ENCODE measurements at places on chromosomes 3 and 15.

DNA sequence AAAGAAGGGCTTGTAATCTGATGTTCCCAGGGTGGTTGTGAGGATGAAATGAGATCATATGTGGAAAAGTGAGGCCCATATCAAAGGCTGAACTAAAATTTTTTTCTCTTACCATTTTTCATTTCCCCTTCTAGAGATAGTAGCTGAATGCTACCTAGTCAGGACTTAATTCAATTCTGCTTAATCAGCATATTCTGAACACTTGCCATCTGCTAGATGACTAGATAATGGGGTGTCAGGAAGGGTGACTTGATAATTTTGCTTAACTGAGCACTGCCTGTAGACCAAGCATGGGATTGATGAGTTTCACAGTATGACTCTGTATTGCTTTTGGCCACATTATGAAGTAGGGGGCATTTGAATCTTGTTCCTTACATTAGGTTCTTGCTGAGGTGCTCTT lies 136.2 kb downstream of the CHST2 start:
- no peak for DNase-seq

DNA sequence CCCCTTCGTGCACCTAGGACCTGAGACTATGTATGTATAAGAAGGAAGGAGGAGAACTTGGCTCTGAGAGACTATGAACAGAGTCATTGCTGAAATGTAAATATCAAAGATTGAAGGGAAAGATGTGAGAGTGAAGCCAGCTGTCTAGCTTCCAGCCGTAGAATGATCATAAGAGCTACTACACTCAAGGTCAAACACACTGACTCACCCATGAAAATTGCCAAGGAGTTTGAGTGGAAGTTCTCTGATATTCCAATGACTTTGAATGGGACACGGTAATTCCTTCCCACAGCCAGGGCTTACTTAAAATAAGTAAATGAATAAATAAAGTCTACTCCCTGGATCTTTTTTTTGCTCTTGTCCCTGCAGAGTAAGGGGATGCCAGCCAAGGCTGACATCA lies 398.9 kb upstream of the TPRG1 start:
- no peak for DNase-seq

- DNase-seq: peak; percentile 95
These were observed 18.7 kb upstream of the BCL2A1 start for GRCh38 chr15:79989682-79990081.

- DNase-seq: no peak
These were observed 398 bp upstream of the RAB7A start for GRCh38 chr3:128725547-128726022.

- DNase-seq: no peak
These were observed 24.9 kb downstream of the CX3CR1 start for GRCh38 chr3:39254806-39255449.

GRCh38 chr3:6216135-6217026 lies 644.5 kb upstream of the GRM7 start:
- DNase-seq: peak; percentile 40

- no peak for DNase-seq
These were observed 13.0 kb upstream of the FBLN2 start for GRCh38 chr3:13535905-13536304.

DNA sequence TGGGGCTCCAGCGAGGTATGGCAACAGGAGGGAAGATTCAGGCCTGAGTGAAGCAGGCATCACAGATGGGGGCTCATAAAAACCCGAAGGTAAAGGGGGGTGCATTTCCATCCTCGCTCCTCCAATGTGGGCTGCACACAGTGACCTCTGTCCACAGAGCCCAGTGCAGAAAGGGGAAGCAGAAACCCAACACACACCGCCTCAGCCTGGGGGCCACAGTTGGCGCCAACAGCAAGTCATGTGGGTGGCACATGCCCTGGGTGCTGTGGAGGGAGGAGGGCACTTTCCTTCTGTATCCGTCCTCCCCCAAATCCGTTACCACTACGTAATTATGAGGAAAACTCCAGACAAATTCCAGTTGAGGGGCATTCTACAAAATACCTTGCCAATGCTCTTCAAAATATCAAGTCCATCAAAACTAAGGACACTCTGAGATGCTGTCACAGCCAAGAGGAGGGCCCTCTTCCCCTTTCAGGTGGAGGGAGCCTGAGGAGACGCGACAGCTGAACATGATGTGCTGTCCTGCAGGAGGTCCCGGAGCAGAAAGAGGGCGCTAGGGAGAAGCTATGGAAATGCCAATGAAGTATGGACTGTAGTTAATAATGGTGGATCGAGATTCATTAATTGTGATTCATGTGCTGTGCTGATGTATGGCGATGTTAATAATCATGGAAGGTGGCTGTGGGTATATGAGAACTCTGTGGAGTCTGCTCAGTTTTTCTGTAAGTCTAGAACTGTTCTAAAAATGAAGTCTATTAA lies 16.4 kb downstream of the APBA2 start:
- no peak for DNase-seq

GRCh38 chr15:85044251-85044853 lies 62.7 kb downstream of the PDE8A start:
- peak; percentile 66 for DNase-seq

DNA sequence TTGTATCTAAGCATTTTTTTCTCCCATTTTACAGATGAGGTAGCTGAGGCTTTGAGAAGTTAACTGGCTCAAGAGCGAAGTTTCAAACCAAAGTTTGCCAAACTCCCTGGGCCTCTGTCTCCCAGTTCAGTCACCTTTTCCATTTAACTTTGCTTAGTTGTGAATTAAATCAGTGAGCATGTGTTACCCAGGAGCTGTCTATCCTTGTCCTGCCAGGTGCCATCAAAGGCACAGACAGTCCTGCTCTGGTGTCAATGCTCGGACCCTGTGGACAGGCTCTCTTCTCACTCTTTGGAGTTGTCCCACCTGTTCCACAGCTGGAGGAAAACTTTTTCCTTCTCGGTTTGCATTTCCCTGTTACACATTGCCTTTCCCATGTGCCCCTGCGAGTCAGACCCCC lies 8.6 kb downstream of the EPHB1 start:
- no peak for DNase-seq

GRCh38 chr3:79019137-79019923 lies 748.5 kb downstream of the ROBO1 start:
- DNase-seq: no peak

GRCh38 chr3:5304789-5305683 lies 117.5 kb downstream of the EDEM1 start:
- peak; percentile 77 for DNase-seq

- DNase-seq: no peak
These were observed 753 bp downstream of the PLCH1 start for GRCh38 chr3:155744010-155744625.

GRCh38 chr3:145807990-145808389 lies 353.0 kb downstream of the PLOD2 start:
- DNase-seq: no peak

- DNase-seq: no peak
These were observed 25.9 kb upstream of the GABRG3 start for GRCh38 chr15:26945046-26945445.

GRCh38 chr15:94122516-94122915 lies 108.8 kb upstream of the MCTP2 start:
- peak; percentile 35 for DNase-seq

All from inflammatory macrophage (primary cell).